ENCODE measurements at places on chromosomes 7 and 10.

- DNase-seq: no peak
- H3K27me3 ChIP-seq: no peaks in the 10 kb centered on the region
- H3K36me3 ChIP-seq: no peaks in the 10 kb centered on the region
Measured at GRCh38 chr7:19920705-19921104, 147.3 kb upstream of the TMEM196 start.

GRCh38 chr7:93016681-93017381, 100.9 kb downstream of the SAMD9 start:
- H3K27ac ChIP-seq: no peak overlapping the region
- no peaks in the 10 kb centered on the region for H3K27me3 ChIP-seq
- peaks cover 19% of the 10 kb centered on the region for H3K4me1 ChIP-seq
- H3K4me3 ChIP-seq: no peak overlapping the region
- H3K36me3 ChIP-seq: no peaks in the 10 kb centered on the region

- no peaks in the 10 kb centered on the region for H3K27me3 ChIP-seq
- peak overlapping the region; percentile 75 for H3K27ac ChIP-seq
- H3K4me3 ChIP-seq: peak overlapping the region; percentile 71
- H3K4me1 ChIP-seq: peaks cover 41% of the 10 kb centered on the region
- peak; percentile 31 for DNase-seq
- no peaks in the 10 kb centered on the region for H3K36me3 ChIP-seq
Measured at GRCh38 chr10:7471720-7472367, 61.0 kb upstream of the SFMBT2 start.

- no peaks in the 10 kb centered on the region for H3K36me3 ChIP-seq
- no peaks in the 10 kb centered on the region for H3K27me3 ChIP-seq
- no peaks in the 10 kb centered on the region for H3K4me1 ChIP-seq
- no peak overlapping the region for H3K27ac ChIP-seq
- DNase-seq: no peak
Measured at GRCh38 chr7:31785101-31785500, 98.1 kb downstream of the PPP1R17 start.

- H3K27ac ChIP-seq: peak overlapping the region; percentile 61
- H3K4me3 ChIP-seq: no peak overlapping the region
- peaks cover 1% of the 10 kb centered on the region for H3K36me3 ChIP-seq
- H3K27me3 ChIP-seq: peaks cover 28% of the 10 kb centered on the region
- DNase-seq: peak; percentile 24
Measured at GRCh38 chr10:1643161-1643907, 94.0 kb downstream of the ADARB2 start.

GRCh38 chr10:123655751-123656150, 10.4 kb upstream of the GPR26 start:
- no peaks in the 10 kb centered on the region for H3K27me3 ChIP-seq
- H3K4me3 ChIP-seq: no peak overlapping the region
- DNase-seq: no peak
- H3K27ac ChIP-seq: no peak overlapping the region
- no peaks in the 10 kb centered on the region for H3K36me3 ChIP-seq

- peak overlapping the region; percentile 52 for H3K27ac ChIP-seq
- H3K4me1 ChIP-seq: peaks cover 59% of the 10 kb centered on the region
- no peak for DNase-seq
- H3K4me3 ChIP-seq: no peak overlapping the region
- H3K27me3 ChIP-seq: no peaks in the 10 kb centered on the region
- H3K36me3 ChIP-seq: peaks cover 4% of the 10 kb centered on the region
Measured at GRCh38 chr10:70575486-70575873, 27.1 kb downstream of the PRF1 start.
